Lung microvascular endothelial cell (primary cell): ENCODE measurements at places on chromosomes 16 and 17.

- peak; percentile 12 for DNase-seq
These were observed 65.7 kb upstream of the LRRC37A3 start for GRCh38 chr17:64984851-64985521.

DNA sequence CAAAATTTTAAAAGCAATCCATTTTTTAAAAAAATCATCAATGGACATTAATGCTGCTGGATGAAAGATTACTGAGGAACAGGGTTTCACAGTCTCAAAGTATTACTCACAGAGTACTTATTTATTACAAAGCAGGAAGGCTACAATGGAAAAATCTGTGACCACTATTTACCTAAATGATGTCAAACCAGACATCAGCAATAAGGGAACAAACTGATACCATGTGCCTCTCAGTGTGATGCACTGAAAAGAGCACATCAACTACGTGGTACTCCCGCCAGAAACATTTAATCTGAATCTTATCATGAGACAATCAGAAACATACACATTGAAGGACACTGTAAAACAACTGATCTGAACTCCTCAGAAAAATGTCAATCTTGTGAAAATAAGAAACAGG, 124.2 kb downstream of the PARN start:
- peak; percentile 31 for DNase-seq

- no peak for DNase-seq
These were observed 486 bp downstream of the ZNF785 start for GRCh38 chr16:30585022-30585399.

- DNase-seq, result no peak
These were observed 10.6 kb downstream of the BLTP2 start for GRCh38 chr17:28634206-28634865.

GRCh38 chr17:4389079-4389478, 22.6 kb upstream of the UBE2G1 start:
- no peak for DNase-seq

- no peak for DNase-seq
These were observed 5.2 kb downstream of the RND2 start for GRCh38 chr17:43030137-43030767.

DNA sequence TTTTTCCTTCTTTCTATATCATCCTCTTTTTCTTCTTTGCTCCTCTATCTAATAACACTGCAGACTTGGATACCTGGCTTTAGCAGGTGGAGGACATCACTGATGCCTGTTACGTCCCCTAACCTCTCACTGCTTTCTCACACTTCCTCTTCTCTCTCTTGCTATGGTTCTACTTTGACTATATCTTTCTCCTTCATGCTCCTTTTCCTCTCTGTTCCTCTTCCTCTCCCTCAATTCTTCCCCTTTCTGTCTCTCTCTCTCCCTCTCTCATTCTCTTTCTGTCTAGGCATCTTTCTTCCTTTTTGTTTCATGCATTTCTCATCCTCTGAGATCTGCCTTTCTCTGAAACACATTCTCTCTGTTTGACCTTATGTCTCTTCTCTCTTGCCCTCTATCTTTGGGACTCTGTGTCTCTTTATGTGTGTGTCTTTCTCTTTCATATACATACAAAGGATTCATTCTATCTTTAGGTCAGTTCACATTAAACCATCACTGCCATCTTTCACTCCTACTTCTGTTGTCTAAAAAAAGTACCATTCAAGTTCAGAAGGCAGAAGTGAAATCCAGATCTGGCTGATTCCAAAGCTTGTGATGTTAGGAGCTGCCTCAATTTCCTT, 353.7 kb downstream of the SHISA9 start:
- no peak for DNase-seq

- DNase-seq, result peak; percentile 89
These were observed 27.8 kb upstream of the MEAK7 start for GRCh38 chr16:84532291-84532724.

DNA sequence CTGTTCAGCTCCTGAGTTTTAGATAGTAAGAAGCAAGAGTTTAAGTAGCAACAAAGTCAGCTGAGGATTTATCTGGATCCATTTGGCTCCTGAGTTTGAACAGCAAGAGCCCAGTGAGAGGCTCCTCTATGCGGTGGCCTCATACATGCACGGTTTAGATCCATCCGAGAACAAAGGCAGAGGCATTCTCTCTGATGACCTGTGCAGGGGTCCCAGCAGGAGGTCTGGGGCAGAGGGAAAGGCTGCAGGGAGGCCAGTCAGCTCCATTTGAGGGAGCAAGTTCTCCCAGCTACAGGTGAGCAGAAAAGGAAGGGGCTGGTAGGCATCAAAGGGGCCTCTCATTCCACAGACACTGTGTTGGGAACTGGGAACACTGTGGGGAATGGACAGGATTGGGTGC, 16.5 kb downstream of the PITPNM3 start:
- DNase-seq, result no peak

- DNase-seq, result no peak
These were observed 9.4 kb downstream of the ZNF469 start for GRCh38 chr16:88392111-88392510.

DNA sequence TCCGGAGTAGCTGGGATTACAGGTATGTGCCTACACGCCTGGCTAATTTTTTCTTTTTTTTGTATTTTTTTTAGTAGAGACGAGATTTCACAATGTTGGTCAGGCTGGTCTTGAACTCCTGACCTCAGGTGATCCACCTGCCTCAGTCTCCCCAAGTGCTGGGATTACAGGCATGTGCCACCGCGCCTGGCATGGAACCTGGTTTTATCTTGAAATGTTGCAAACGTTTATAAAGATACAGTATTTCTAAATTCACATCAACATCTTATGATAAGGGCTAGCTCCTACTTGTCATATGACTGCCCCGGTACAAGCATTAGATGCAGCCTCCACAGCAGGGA, 1.5 kb upstream of the IST1 start:
- DNase-seq, result no peak

DNA sequence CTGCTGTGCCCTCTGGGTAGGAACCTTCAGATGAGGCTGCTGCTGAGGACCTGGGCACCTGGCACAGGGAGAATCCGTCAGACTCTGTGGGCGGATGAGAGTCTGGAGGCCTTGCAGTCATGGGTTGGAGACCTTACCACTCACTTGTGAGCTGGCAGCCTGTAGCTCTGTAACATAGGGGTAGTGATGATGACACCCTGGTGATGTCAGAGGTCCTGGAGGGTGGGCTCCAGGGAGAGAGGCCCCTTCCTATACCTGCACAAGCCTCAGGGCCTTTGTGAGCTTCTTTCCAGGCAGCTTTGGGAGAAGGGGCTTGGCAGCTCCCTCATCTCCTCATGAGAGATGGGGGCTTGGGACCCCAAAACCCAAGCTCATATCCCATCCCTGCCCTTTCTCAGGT, 1.6 kb downstream of the MIEF2 start:
- DNase-seq, result no peak

- no peak for DNase-seq
These were observed 5.0 kb upstream of the CMTM4 start for GRCh38 chr16:66701516-66701915.

DNA sequence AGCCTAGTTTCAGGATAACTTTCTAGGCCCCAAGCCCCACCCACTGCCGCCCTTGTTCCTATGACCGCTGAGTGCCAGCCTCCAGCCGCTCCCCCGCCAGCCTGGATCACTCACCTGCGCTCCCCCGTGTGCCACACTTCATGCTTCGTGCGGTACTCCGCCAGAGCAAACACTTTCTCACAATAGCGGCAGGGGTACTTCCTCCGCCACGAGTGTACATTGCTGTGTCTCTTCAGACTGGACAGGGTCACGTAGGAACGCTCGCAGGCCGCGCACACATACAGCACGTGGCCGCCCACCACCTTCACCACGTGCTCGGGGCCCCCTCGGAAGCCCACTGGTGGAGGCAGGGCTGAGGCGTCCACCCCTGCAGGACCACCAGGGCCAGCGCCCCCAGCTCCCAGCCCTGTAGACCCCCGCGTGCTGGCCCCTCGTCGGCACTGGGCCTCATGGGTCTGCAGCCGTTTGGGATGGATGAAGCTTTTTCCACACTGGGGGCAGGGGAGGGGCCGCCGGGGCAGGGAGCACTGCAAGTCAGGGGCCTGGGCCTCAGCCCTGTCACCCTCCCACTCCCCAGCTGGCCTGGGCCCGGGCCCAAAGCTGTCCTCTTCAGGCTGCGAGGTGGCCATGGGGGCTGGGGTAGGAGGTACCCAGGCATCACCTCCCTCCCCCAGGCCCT, 13.7 kb downstream of the ZBTB4 start:
- no peak for DNase-seq

DNA sequence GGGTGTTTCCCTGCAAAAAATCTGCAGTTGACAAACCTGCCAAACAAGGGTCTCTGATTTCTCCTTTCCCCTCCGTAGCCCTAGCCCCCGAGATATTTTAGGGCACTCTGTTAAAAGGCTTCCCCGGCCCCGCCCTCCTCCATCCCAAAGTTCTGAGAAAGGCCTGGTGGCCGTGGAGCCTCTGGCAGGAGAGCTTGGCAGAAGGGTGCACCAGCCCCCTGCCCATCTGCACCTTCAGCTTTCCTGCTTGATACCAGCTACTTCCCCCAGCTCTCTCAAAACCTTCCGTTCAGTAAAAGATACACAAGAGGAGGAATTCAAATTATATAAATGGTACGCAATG, 711 bp upstream of the CANT1 start:
- DNase-seq, result no peak

- DNase-seq, result no peak
These were observed 7.3 kb upstream of the TSPOAP1 start for GRCh38 chr17:58335779-58336455.

DNA sequence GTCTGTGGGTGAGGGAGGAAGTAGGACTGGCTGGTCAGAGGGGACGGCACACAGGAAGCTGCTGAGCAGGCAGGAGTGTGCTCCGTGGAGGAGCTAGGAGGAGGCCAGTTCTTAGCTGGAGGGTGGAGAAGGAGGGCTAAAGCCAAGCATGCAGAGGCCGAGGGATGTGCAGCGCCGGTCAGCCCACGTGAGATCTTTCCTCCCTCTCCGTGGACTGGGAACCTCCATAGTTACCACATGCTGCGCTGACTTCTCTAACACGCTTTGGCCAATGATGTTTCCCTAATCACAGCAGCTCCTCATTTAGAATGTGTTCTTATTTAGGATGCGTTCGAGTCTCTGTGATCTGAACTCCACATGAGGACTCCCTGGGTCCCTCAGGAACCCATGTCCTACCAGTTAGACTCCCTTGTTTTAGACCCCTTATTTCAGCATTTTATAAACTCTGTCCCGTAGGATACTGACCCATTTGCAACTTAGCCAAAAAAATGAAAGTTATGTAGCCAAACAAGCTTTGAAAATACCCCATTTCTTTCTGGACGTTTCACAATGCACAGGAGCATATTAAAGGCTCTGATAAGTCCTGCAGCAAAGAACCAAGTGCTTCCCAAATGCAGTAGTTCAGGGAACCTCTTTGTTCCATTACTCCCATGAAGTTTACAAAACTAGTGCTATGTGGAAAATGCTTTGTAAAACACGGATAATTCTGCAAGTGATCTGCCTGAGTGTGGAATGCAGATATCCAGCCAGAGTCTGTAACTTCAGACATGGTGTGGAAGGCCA, 51.4 kb downstream of the IRF8 start:
- no peak for DNase-seq

DNA sequence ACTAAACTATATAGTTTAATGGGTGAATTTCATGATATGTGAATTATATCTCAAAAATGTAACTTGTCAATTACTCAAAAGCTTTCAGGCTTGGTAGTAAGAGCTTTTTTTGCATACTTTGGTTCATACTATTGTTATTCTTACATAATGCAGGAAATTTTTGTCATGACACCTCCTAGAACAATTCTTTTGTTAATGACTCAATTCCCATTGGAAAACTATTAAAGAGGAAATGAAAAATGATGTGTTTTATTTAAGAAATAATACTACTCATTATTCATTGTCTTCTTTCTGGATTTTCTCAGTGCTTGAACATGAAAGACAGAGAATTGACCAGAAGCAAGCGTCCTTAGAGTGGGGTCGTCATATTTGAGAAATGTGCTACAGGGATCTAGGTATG, 196.4 kb upstream of the KCNJ16 start:
- peak; percentile 68 for DNase-seq

- DNase-seq, result peak; percentile 30
These were observed 913 bp downstream of the CDIP1 start for GRCh38 chr16:4537376-4538343.

DNA sequence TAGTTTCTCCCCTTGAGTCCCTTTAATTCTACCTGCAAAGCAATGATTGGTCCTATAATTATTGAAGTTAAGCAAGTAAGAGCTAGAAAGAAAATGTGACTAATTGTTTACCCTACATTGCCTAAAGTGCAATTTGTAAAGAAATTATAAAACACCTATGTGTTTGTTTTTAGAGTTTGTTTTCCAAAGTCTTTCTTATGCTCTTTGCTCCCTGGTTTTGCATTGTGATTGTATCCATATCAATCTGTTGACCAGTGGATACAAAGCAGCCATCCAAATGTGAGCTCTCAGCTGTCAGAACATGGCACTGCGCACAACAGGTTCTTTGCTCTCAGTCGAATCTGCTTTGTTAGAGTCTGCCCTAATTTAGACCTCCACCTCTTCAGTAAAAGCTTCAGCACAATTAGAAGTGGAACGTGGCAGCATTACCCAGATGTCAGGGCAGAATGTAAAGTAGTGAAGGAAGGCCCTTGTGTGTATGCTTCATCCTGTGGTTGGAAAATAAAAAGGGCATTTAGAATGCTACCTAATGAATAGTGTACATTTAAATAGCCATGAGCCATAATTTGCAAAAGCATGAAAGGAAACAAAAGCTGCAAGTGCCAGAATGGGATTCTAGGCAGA, 70.5 kb downstream of the AATF start:
- DNase-seq, result no peak

DNA sequence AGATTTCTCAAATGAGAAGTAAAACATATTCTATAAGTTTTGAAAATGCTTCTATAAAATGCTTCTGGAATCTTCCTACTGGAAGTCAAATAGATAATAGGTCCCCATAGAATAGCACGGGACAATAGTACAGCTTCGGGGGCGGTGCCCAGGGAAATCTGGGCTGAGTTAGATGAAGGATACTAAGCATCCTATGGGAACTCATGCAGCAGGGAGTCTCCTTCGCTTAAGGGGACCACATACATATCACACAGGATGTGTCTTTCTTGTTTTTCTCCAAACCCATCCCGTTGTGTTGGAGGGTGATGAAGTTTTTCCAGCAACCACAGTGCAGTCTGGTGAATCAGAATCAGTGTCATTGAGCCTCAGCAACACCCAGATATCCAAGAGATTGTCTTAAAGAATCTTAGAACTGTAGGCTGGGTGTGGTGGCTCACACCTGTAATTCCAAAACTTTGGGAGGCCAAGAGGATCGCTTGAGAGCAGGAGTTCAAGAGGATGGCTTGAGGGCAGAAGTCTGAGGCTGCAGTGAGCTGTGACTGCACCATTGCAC, 84.2 kb downstream of the PITPNC1 start:
- no peak for DNase-seq
